ENCODE measurements at places on chromosomes 1 and 21.

GRCh38 chr1:23625459-23625858, 66.1 kb upstream of the RPL11 start:
- DNase-seq: no peak

- DNase-seq: no peak
Observed at GRCh38 chr1:228021355-228022030, 14.7 kb downstream of the WNT3A start.

GRCh38 chr1:25657883-25658760, 41.5 kb downstream of the MAN1C1 start:
- DNase-seq: no peak

DNA sequence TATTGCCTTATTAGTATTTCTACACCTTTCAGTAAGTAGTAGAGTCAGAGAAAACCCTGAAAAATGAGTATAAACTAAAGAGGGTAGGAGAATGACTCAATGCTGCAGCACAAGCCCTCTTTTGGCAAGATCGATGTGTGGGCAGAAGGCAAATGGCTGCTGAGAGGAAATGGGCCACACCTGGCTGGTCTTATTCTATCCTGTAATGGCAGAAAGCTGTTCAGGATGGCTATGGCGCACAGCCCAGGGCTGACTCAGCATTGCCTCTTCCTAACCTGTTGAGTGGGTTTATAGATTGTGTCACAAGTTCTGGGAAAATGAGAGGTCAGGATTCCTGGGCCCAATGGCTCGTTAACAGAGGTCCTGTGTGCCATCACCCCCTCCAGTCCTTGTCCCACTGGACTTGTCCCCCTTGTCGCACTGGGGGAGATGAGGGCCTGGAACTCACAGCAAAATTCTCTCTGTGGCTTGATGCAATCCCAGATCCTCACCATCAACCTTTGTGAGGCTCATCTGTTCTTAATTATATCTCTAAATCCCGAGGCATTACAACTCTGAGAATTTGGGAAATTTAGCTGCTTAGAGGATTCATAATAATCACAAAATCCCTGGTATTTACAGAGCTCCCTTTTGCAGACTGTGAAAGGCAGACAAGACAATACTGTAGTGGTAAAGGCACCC, 13.2 kb downstream of the HMGB4 start:
- DNase-seq: no peak

DNA sequence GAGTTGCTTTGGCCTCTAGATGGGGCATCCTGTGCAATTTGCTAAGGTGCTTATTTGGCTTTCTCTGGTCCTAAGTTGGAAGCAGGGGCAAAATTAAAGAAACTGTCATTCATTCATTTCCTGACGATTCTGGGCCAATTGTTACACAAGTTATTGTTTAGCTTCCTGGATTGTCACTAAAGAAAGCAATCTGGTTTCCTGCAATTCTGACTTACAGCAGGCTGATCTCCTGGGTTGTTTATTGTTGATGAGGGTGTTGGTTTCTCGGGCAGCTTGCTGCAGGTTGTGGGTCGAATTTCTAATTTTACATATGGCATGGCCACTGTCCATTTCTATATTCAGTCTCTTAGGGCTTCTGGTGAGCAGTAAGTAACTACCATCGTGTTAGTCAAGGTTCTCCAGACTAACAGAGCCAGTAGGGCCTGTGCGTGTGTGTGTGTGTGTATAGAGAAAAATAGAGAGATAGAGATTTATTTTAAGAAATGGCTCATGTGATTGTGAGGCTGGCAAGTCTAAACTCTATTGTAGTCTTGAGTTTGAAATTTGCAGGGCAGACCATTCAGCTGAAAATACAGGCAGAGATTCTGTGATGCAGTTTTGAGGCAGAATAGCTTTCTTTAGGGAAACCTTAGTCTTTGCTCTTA, 30.4 kb downstream of the CTH start:
- peak; percentile 21 for DNase-seq

DNA sequence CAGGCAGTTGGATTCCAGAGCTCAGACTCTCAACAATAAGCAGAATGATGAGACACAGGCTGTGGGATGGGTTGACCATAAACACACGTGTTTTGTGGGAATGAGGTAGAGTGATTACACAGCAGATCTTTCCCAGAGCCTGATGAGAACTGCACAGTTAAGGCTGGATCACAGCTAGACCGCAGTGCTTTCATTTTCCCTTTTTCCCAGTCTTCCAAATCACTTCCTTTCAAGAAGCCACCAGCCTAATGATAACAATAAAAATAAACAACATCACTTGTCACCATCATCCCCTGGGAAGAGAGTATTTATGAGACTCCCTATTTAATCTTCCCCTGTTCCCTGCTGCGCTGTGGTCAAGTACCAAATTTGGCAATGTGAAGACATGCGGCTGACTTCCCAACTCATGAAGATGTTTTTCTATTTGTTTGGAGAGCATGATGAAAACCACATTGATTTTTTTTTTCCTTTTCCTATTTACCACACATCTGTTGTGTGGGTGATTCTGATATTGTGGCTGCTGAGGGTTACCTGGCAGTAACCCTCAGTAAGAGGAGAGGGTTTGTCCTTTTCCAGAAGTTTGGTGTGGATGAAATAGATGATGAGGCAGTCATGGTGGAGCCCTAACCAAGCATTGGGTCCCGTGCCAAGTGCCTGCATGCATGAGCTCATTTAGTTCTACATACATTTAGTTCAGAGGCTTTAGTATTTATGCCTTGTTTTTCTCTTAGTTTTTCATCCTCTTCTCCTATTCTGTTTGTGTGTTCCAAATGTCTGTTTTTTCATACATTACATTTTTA, 248.9 kb upstream of the HOOK1 start:
- DNase-seq: peak; percentile 28

DNA sequence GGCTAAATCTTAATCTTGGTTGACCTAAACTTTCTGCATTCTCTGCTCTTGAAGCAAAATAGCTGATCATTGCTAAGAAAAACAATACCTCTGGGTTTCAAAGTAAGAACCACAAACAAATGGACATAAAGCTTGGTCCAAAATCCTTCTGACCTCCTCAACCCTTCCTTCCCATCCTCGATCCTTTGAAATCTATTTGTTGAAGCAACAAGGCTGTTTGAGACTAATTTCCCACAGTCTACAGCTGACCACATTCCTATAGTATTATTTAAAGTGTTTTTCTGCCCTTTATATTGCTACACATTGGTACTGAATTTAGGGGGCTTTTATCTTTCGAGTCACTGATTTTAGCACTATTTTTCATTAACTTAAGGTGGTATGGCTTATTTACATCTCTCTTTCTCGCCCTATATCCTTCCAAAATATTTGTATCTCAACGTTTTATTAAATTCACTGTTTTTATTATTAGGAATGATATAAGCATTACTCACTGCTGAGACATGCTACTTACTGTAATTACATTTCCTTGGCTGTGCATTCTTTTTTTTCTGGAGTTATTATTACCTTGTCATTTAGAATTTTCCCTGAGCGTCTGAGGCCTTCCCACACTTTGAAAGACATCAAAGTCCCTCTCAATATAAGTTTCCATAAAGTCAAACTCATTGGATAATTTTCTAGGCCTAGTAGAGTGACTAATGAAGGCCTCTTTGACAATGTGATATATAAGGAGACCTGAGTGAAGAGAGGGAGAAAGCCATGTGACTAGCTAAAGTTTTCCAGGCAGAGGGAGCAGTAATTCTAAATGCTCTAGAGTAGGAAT, 73.9 kb downstream of the RAB3GAP2 start:
- no peak for DNase-seq

DNA sequence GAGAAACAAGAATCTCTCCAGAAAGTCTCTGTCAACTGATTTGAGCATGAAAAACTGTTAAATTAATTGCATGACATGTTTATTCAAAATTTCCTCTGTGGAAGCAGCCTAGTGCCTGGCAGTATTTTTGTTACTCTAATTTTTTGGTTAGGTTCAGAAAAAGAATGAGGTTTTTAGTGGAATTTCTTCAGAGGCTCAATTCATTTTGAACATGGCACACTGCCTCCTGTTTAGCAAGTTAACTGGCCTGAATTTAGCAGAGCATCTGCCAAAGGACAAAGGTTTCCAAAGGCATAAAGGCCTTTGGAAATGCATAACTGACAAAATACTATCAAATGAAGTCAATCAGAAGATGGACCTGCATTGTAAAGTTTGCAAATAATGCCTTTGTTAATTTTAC, 1326.5 kb downstream of the PLA2G4A start:
- no peak for DNase-seq

Measured in fibroblast of pulmonary artery (primary cell).